ENCODE measurements at places on chromosomes 2 and 18. TPM values are rescaled to one million over a fixed set of nuclear protein-coding genes. Genes with fewer than 3 reads are reported as not detected.

Gene WNT6
- not detected for total RNA-seq

Gene CHRNG
- total RNA-seq, result not detected

Gene RSAD2
- total RNA-seq, result 2.2 TPM

Gene IL18RAP
- 6.8 TPM for total RNA-seq

Gene NABP1
- total RNA-seq, result 40.0 TPM

- peak; percentile 31 for DNase-seq
- no peaks in the 10 kb centered on the region for H3K36me3 ChIP-seq
- peak overlapping the region; percentile 38 for H3K4me3 ChIP-seq
- H3K27me3 ChIP-seq, result peaks cover 3% of the 10 kb centered on the region
- peaks cover 47% of the 10 kb centered on the region for H3K4me1 ChIP-seq
These were observed 84.7 kb downstream of the EHD3 start for GRCh38 chr2:31318361-31319336.

- H3K4me3 ChIP-seq, result no peak overlapping the region
- H3K27me3 ChIP-seq, result no peaks in the 10 kb centered on the region
- H3K4me1 ChIP-seq, result no peaks in the 10 kb centered on the region
These were observed 502.3 kb upstream of the HS6ST1 start for GRCh38 chr2:128821010-128821409.

GRCh38 chr2:55962915-55963314 is 39.3 kb upstream of the EFEMP1 start:
- H3K4me1 ChIP-seq, result no peaks in the 10 kb centered on the region
- H3K27ac ChIP-seq, result no peak overlapping the region
- H3K4me3 ChIP-seq, result no peak overlapping the region
- no peak for DNase-seq
- no peaks in the 10 kb centered on the region for H3K36me3 ChIP-seq
- H3K27me3 ChIP-seq, result no peaks in the 10 kb centered on the region

GRCh38 chr2:1676913-1677820 is 67.1 kb downstream of the PXDN start:
- no peak for DNase-seq
- no peaks in the 10 kb centered on the region for H3K36me3 ChIP-seq
- no peaks in the 10 kb centered on the region for H3K4me1 ChIP-seq
- no peak overlapping the region for H3K4me3 ChIP-seq

Data from activated T-helper 2 cell treated with anti-CD3 and anti-CD28 coated beads, Interferon-gamma antibody, Interleukin-2, Interleukin-4, amounts not matched to agents 10 μg/mL and 5 μg/mL and 100 μg/mL, durations not matched to agents 14 hours and 24 hours and 36 hours (primary cell).